Stimulated activated CD4-positive, alpha-beta T cell treated with anti-CD3 and anti-CD28 coated beads, Interleukin-1b, Interleukin-23, amount 100 ng/mL, for 1 hour (primary cell): ENCODE measurements at places on chromosomes 16 and 17.

- no peak for DNase-seq
Observed at GRCh38 chr16:22886927-22887326, 73.0 kb downstream of the HS3ST2 start.

- DNase-seq, result no peak
Observed at GRCh38 chr17:49201481-49201927, 8.9 kb downstream of the GNGT2 start.

DNA sequence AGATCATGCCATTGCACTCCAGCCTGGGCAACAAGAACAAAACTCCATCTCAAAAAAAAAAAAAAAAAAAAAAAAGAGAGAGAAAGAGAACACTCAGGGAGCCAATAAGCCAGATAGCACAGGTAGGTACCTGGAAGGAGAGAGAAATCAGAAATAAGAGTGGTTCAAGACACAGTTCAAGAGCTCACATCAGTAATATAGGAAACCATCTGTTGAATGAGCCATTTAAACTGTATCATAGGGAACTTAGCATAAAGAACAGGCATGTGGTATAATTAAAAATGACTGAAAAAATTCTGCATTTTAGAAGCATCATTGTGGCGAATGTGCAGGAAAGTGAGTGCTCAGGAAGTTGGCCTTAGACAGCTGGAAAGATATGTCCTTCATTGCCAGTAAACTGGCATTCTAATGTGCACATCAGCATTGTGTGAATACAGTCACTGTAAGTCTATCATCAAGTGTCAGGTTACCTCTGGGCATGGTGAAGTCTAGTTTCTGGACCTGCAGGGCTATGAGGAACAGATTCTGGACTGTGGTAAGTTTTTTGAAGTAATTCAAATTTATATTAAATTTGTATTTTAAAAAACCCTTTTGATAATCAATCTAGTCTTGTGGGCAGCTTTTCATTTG, 20.4 kb downstream of the KRT12 start:
- DNase-seq, result no peak

DNA sequence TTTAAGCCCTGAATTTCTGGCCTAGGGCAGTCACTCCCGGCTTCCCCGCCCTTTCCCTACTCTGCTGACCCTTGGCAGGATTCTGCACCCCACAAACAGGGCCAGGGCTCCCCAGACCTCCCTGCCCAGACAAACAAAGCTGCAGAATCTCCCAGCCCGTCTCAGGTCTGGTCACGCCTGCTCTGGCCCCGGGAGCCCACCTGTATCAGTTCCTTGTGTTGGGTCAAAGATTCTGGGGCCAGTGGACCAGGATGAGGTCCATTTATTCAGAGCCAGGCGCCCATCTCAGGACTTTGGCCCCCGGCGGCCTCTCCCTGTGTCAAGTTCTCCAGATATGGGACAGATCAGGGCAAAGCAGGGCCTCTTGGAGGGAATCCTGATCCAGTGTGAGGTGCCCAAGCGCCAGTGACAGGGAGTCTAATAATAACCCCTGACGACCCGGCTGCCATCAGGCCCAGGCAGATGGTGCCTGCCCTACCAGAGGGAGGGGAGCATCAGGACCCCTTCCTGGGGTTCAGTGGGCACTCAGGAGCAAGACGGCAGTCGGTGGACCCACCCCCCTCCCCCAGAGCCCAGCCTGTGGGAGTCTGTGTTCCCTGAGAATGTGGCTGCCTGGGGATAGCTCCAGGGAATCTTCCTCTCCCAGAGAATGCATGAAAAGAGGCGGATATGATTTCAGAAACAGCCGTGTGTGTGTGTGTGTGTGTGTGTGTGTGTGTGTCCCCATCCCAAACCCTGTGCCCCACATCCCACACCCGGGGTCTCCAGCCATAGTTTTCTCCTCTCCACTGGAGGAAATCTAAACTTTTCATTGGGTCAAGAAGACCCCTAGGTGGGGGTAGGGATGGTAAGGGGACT, 1.3 kb downstream of the TTYH2 start:
- DNase-seq, result no peak

DNA sequence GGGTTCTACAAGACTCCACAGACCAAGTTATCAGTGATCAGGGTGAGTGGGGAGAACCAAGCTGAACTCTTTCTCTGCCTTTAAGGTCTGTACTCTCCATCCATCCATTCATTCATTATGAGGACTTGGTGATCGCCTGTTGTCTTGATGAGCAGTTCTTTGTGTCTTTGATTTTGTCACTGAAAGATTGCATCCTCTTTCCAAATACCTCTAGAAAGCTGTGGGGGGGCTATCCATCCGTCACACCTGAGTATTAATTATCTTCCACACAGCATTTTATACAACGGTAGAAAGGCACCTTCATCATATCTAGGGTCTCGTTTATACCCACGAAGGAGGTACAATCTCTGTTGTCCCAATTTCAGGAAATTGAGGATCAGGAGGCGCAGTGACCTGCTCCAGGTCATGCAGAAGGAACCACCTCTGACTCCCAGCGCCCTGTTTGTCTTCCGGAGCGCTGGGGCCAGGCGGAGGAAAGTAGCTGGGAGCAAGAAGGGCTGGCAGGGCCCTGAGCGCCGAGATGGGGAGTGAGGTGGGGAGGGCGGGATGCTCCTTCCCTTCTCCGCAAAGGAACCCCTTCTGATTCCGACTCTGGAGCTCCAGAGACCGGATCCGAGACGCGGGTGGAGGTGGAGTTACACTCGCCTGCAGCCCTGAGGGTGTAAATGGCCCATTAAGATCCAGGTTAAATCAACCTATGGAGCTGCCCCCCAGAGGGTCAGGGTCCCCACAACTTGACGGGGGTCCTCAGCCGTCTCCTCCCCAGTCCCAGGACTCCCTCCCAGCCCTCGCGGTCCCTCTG, 605 bp upstream of the ABAT start:
- DNase-seq, result no peak

DNA sequence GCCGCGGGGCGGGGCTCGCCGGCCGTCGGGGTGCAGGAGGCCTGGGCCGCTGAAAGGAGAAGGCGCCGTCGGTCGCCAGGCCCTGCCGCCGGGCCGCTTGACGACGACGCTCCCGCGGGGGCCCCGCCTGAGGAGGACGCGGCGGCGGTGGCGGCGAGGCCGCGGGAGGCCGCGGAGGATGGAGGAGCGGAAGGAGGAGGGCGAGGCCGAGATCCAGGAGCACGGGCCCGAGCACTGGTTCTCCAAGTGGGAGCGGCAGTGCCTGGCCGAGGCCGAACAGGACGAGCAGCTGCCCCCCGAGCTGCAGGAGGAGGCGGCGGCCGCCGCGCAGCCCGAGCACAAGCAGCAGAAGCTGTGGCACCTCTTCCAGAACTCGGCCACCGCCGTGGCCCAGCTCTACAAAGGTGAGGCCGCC, 430 bp downstream of the HAPSTR1 start:
- DNase-seq, result no peak

DNA sequence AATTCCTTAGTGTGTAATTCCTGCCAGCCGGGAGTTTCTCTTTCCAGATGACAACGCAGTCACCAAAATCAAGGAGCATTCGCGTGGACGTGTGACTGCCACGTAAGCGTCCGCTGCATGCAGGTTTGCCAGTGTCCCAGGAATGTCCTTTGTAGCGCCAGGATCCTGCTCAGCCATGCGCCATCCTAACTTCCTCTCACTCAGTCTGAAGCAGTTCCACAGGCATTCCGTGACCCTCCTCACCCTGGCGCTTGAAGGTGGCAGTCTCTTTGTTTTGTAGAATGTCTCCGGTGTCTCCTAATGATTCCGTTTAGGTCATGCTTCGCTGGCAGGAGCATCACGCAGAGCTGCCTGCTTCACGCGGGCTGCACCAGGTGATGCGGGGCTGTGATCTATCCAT, 88.6 kb downstream of the RPTOR start:
- no peak for DNase-seq

DNA sequence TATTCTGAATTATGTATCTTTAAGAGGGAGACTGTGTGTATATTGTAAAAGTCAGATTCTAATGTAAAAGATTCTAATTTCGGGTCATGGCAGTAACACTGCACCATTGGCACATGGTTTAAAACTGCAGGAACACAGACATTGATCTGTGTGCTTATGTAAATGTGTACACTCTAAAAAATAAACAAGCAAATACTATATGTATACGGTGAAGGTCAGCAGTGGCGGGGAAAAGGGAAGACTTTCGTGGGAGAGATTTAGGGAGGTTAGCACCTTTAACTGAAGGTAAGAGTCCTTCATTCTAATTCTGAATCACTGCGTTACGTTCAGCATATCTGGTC, 157.8 kb upstream of the FAM20A start:
- no peak for DNase-seq

DNA sequence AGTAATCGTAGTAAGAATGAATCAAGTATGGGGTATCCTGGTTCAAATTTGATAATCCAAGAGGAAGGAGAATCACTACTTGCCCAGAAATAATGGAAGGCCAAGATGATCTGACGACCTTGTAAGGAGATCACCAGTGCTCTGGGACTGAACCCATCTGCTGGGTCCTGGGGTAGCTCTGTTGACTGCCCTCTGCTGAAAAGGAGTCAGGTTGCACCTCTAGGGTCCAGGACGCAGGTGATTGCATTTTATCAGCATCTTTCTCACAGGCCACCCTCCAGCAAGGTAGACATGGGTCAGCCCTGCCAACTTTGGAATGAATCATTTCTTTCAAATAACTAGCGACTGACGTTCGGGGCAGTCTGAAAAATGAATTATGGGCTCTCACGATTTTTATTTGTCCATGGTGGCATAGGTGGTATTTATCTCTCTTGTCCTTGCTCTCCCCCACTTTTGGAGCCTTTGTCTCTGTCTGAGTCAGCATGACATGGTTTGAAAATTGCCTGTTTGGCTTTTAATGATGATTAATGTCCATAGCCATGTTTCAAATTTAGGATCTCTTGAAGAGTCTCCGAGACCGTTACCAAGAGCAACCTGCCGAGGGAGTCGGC, 163.7 kb downstream of the MSI2 start:
- DNase-seq, result no peak

- DNase-seq, result no peak
Observed at GRCh38 chr17:45639297-45639849, 144.7 kb upstream of the CRHR1 start.

- DNase-seq, result no peak
Observed at GRCh38 chr16:85334718-85335583, 222.7 kb upstream of the CIBAR2 start.

DNA sequence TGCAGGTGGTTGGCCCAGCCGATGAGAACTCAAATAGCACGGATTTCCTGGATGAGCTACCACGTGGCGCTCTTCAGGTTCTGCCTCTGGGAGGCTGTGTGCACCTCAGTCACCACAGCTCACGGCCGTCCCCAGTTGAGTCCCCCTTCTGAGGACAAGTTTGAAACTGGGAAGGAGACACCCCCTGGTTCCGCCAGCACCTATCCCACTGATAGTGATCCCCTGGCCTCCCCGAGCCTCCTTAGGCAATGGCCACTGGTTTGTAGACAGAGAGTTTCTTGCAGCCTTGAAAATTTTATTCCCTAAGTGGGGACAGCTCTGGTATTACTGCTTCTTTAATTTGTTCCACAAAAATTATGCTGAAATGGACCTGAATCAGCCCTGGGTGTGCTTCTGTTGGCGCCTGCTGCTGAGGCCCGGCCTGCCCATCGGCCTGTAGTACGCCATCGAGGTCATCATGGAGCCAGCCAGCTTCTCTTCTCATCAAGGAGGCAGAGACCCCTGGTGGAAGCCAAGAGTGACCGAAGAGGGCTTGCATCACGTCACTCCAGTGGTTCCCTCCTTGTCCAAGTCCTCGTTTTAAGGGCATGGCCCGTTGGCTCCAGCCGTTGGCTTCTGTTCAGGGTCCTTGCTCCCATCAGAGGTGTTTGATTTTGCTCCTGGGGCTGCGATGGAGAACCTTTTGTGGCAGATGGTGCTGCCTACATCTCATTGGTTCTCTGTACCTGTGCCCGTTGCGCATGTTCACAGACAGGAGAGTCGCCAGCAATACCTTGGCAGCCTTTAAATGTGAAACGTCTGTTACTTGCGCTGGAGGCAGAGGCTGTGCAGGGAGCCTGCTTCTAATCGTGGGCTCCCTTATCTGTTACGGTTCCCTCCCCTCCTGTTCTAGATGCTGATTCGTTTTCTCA, 9.3 kb downstream of the SMCR8 start:
- DNase-seq, result no peak

- no peak for DNase-seq
Observed at GRCh38 chr16:55482056-55482455, 3.1 kb downstream of the MMP2 start.

DNA sequence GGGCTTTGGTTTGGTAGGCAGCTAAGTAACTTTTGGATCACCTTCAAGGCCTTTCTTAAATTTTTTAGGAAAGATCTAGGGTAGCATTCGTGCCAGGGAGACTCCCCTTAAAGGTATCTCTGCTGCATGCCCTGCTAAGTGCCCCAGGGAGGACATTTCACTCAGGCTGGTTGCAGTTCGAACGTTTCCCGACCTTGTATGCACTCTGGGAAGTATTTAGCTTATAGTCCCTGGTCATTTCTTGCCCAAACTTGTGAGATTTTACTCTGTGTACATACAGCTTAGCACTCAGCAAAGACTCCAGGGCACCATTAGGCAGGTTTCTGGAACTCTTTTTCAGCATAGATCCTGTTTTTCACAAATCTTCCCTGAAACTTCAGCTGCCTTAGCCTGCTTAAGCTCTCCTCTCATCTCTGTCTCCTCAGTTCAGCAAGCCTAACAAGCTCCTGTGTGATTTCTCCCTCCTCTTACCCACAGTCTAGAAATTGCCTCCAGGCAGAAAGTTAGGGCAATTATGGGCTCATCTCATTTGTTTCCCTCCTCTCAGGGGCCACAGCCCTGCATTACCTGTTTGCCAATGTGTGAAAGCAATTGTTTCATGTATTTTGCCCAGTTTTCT, 84.6 kb downstream of the MRTFB start:
- DNase-seq, result no peak

- DNase-seq, result no peak
Observed at GRCh38 chr17:73349138-73349537, 37.3 kb upstream of the CDC42EP4 start.

DNA sequence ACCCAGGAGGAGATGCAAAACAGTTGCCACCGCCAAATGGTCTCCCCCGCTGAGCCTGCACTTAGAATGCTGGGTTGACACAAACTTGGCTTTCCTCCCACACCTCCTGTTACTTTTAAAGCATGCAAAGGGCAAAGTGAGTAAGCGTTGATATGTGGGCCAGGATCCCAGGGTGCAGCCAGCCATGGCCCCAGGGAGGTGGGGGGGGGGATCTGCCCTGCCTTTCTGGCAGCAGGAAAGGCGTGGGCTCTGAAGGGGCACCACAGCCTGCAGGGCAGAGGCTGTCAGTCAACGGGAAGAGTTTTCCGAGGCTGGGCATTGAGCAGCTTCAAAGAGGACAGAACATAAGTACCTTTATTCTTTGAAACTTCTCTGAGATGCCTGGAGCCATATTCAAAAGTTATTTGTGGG, 142.3 kb downstream of the ABCC12 start:
- DNase-seq, result no peak

- DNase-seq, result no peak
Observed at GRCh38 chr16:23248261-23249194, 53.6 kb upstream of the SCNN1B start.
